AG09309 (cell line): ENCODE measurements at places on chromosomes 4 and X.

- no peak for DNase-seq
Observed at GRCh38 chr4:145840162-145840768, 98.4 kb downstream of the ZNF827 start.

- DNase-seq = no peak
Observed at GRCh38 chr4:110787109-110787508, 164.2 kb upstream of the PITX2 start.

GRCh38 chr4:149095811-149096210 lies 653.6 kb upstream of the NR3C2 start:
- no peak for DNase-seq

DNA sequence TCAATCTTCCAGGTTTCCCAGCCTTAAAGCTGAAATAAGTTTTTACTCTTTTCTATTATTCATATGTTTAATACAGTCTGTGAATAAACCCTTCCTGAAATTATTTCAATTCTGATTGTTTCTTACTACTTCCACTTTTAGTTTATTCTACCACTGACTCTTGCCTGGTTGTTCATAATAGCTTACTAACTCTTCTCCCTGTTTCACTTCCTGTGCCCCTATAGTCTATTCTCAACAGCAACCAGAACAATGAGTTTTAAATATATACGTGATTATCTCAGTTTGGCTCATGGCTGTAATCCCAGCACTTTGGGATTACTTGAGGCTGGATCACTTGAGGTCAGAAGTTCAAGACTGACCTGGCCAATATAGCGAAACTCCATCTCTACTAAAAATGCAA lies 408.0 kb upstream of the SPOCK3 start:
- no peak for DNase-seq

DNA sequence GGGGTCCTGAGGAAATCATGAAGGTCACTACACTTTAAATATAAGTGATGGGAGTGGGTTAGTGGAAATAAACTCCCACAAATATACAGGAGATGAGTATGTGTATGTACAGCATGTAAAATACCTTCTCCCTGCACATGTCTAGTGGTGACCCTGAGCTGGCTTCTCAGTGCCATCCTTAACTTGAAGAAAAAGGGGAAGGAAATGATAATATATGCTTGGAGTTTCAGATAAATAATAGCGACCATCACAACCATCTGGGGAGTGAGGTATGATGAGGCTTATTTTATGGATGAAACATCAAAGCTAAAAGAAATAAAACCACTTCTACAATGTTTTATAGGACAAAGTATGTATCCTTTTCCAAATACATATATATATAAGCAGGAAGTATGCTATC lies 41.0 kb upstream of the SORBS2 start:
- no peak for DNase-seq

DNA sequence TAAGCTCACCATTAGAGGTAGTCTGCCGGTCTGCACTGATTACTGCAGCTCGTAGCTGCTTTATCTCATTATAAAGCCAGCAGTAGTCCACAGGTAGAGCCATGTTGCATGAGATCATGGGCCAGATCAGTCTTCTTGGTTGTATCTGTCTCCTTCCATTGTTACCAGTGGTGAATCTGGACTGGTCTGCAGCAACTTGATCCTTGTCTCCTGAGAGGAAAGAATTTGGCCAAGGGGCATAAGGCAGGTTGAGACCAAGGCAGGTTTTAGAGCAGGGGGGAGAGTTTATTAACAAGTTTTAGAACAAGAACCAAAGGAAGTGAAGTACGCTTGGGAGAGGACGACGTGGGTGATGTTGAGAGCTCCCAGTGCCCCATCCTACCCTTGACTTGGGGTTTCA lies 228.5 kb downstream of the STIM2 start:
- DNase-seq = no peak

DNA sequence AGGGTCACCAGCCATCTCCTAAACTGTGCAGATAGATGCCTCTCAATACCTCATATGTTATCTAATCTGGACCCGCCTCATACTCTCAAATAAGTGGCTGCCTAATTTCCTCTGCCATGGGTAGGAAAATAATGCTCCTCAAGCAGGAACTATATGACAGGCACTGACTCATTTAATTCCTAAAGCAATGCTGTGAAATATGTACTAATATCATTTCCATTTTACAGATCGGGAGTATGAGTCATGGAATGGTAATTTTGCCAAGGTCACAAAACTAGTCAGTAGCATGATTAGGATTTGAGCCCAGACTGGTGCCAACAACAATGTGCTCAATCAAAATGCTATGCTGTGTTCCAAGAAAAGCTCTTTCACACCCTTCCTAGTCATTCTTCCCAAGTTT lies 3.0 kb upstream of the NXT2 start:
- no peak for DNase-seq
